ENCODE measurements at places on chromosomes 7 and 10. TPM values are rescaled to one million over a fixed set of nuclear protein-coding genes. Genes with fewer than 3 reads are reported as not detected.

ANKRD61 gene
- total RNA-seq = 0.13 TPM

UNCX gene
- not detected for total RNA-seq

EMX2 gene
- total RNA-seq = not detected

TRAPPC14 gene
- total RNA-seq = 4.8 TPM

VAX1 gene
- not detected for total RNA-seq

LRIT1 gene
- total RNA-seq = not detected

INHBA gene
- 67.4 TPM for total RNA-seq

ASZ1 gene
- total RNA-seq = not detected

NDUFB8 gene
- 136 TPM for total RNA-seq

CCDC126 gene
- total RNA-seq = 8.3 TPM

ATRNL1 gene
- total RNA-seq = 2.3 TPM

ZNF746 gene
- 19.5 TPM for total RNA-seq

PALD1 gene
- total RNA-seq = 0.40 TPM

POM121C gene
- 18.9 TPM for total RNA-seq

ASB10 gene
- total RNA-seq = not detected

RAMP3 gene
- total RNA-seq = not detected

C7orf57 gene
- total RNA-seq = not detected

CALY gene
- total RNA-seq = not detected

TMEM273 gene
- total RNA-seq = 0.13 TPM

CFAP69 gene
- 10.6 TPM for total RNA-seq

GPR15LG gene
- total RNA-seq = not detected

HSPA12A gene
- 25.8 TPM for total RNA-seq

HOXA9 gene
- 0.33 TPM for total RNA-seq

FAS gene
- total RNA-seq = 47.5 TPM

POLR3A gene
- total RNA-seq = 18.2 TPM

PHKG1 gene
- total RNA-seq = 1.3 TPM

ZPBP gene
- not detected for total RNA-seq

ASAH2 gene
- 3.2 TPM for total RNA-seq

CYP2C8 gene
- 0.07 TPM for total RNA-seq

ZNF277 gene
- 35.6 TPM for total RNA-seq

AMZ1 gene
- total RNA-seq = 0.50 TPM

ANKRD22 gene
- not detected for total RNA-seq

DRGX gene
- not detected for total RNA-seq

RSPH10B2 gene
- total RNA-seq = 0.20 TPM

FAM200A gene
- total RNA-seq = 7.3 TPM

SUN3 gene
- total RNA-seq = not detected

ZCWPW1 gene
- 1.4 TPM for total RNA-seq

GNAI1 gene
- 25.0 TPM for total RNA-seq

PNLIPRP1 gene
- total RNA-seq = not detected

PON1 gene
- not detected for total RNA-seq

SEMA3E gene
- 0.13 TPM for total RNA-seq

LIPJ gene
- total RNA-seq = not detected

MEST gene
- total RNA-seq = 262 TPM

SLC18A3 gene
- total RNA-seq = not detected

MLXIPL gene
- total RNA-seq = 0.39 TPM

ZNF518A gene
- 7.8 TPM for total RNA-seq

SPDYE2 gene
- not detected for total RNA-seq

ADD3 gene
- total RNA-seq = 400 TPM

ASIC3 gene
- total RNA-seq = 0.26 TPM

PRSS58 gene
- total RNA-seq = not detected

UPK3B gene
- 0.46 TPM for total RNA-seq

C10orf105 gene
- total RNA-seq = under 0.01 TPM

SLIT1 gene
- 0.07 TPM for total RNA-seq

LOXL4 gene
- 138 TPM for total RNA-seq

LMOD2 gene
- total RNA-seq = not detected

HYAL4 gene
- not detected for total RNA-seq

C10orf62 gene
- not detected for total RNA-seq
